ENCODE measurements at places on chromosomes 12 and 14.
A peak's percentile ranks its signal among the peaks of the same experiment; 100 is the strongest.

DNA sequence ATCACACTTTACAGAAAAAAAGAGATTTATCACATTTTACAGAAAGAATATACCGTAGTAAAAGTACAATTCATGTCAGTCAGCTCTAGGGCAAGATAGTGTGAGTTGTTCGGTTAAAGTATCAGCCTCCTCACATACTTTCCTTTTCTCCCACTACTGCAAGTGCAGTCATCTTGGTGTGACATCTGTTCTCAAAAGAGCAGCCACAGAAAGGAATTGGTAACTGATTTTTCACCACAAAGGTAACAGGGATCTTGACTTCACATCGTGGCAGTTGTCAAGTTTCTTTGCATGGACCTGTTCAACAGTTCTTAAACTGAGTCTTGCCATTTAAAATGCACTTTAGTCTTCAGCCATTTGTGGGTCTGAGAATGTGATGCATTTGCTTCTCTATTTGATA is 5.0 kb upstream of the E2F7 start:
- no peak for DNase-seq

- DNase-seq = no peak
Observed at GRCh38 chr14:40955131-40955505, 651.6 kb upstream of the LRFN5 start.

DNA sequence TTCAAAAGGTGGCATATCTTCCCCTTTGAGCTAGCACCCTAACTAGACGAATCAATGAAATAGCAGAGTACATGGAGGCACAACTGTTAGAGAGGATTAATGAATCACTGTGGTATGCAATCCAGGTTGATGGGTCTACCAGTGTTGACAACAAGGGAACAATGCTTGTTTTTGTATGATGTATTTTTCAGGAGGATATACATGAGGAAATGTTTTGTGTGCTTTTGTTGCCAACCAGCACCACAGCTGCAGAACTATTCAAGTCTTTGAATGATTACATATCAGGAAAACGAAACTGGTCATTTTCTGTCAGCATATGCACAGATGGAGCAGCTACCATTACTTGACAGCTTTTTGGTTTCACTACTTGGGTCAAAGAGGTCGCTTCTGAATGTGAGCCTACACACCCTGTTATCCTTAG is 142.6 kb downstream of the GPHN start:
- no peak for DNase-seq

DNA sequence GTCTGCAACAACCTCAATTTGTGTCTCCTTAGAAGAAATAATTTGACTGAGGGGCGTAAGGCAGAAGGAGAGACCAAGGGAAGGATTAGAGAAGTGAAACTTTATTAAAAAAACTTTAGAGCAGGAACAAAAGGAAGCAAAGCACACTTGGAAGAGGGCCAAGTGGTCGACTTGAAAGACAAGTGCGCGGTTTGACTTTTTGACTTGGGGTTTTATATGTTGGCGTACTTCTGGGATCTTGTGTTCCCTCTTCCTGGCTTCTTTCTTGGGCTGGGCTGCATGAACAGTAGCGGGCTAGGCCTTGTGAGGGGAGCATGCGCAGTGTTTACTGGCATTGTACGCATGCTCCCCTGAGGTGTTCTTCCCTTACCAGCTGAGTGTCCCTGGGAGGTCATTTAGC is 369.3 kb upstream of the DCN start:
- DNase-seq = no peak

DNA sequence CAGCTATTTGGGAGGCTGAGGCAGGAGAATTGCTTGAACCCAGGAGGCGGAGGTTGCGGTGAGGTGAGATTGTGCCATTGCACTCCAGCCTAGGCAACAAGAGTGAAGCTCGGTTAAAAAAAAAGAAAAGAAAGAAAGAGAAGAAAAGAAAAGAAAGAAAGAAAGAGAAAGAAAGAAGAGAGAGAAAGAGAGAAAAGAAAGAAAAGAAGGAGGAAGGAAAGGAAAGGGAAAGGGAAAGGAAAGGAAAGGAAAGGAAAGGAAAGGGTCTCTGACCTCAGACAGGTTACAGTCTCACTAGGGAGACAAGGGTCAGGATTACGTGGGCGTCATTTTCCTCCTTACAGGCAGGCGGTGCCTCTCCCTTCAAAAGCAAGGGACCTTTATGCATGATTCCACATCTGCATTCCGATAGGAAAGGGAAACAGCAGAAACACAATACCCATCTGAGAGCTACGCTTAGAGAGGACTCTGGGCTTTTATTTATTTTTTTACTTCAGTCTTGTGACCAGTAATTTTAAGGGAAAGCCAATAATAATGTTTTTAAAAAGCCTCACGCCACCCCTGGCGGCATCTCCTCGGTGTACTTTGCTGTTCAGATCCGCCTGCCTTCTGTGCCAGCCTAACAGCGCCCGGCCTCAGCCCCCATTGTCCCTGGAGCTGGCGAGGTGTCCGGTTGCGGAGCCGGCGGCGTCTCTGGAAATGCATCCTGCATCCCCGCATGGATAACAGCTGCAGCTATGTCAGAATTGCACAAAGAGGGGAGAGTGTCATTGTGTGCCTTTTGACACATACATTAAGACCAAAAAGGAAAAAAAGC is 945 bp upstream of the HIP1R start:
- DNase-seq = peak; percentile 43

DNA sequence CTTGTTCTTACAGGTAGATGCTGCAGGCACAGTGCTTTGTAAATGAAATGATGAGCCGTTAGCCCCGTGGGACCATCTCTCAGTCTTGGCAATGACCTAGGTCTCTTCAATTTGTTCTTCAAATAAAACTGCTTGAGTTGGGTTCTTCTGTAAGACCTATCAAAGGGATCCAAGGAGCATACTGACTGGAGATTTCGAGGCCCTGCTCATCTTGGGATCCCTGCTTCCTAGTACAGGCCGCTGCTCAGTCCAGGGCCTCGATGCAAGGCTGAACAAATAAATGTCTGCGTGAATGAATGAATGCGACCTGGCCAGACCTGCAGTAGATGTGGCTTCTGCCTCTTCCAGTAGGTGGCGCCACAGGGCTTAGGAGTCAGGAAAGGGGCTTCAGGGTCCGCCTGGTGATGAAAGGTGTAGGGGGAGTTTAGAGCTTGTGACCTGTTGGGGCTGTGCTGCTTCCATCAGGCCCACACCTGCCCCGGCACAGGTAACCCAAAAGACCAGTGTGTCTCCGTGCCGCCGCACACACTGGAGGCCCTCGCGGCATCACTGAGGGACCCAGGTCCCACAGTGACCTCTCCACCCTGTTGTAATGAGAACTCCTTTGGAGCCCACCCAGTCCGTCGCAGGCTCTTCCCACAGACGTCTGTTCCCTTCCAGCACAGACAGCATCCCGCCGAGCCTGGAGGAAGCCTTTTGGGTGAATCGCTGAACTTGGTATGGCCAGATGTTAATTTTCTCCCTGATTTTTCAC is 4.4 kb downstream of the CACNA1C start:
- DNase-seq = no peak

- no peak for DNase-seq
Observed at GRCh38 chr12:64824130-64824499, 332 bp upstream of the TBC1D30 start.

Data from activated T-cell treated with anti-CD3 and anti-CD28 coated beads, Interleukin-2, amount 50 U/mL, for 24 hours (primary cell).